Activated T-helper 1 cell treated with anti-CD3 and anti-CD28 coated beads, Interleukin-12 subunit alpha, Interleukin-12 subunit beta, Interleukin-2, Interleukin-4 antibody, amounts not matched to agents 30 ng/mL and 10 ng/mL and 1 ng/mL, durations not matched to agents 14 hours and 24 hours and 36 hours (primary cell): ENCODE measurements at places on chromosomes 2 and 18.

GRCh38 chr18:77201506-77201905, 48.1 kb upstream of the GALR1 start:
- DNase-seq = no peak
- H3K27me3 ChIP-seq = peaks cover 4% of the 10 kb centered on the region
- no peak overlapping the region for H3K4me3 ChIP-seq
- H3K36me3 ChIP-seq = no peaks in the 10 kb centered on the region
- H3K27ac ChIP-seq = no peak overlapping the region
- H3K4me1 ChIP-seq = peaks cover 19% of the 10 kb centered on the region

- no peak overlapping the region for H3K27ac ChIP-seq
- H3K4me1 ChIP-seq = peaks cover 30% of the 10 kb centered on the region
- no peak overlapping the region for H3K4me3 ChIP-seq
- peaks cover 11% of the 10 kb centered on the region for H3K27me3 ChIP-seq
- H3K36me3 ChIP-seq = no peaks in the 10 kb centered on the region
These were observed 37.8 kb upstream of the LDLRAD4 start for GRCh38 chr18:13180614-13181375.

DNA sequence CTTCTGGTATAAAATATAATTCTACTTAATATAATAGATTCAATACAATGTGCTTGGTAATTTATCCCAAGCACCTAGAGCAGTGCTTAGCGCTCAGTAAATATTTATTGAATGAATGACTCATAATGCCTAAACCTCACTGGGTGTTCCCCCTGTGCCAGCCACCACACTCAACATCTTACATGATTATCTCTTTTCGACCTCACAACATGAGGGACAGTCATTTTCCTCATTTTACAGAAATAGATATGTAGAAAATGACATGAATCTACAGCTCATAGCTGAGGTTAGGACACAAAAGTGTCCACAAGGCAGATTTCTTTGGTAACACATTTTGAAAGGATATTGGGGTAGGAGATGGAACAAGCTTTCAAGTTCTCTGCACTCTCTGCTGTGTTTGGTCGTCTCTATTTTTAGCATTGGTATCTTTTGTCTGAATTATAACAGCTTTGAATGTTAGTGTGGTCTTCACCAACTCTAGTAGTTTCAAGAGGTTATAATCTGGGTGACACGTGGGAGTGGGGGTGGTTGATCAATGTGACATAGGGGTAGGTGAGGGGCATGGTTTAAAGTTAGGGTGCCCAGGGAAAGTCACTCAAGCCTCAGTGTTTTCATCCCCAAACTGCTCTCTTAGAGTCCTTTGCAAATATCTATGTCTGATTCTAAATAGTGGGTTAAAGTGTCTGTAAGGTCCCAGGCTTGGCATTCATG, 9.8 kb downstream of the MYOM1 start:
- no peaks in the 10 kb centered on the region for H3K4me1 ChIP-seq
- no peak for DNase-seq
- H3K27ac ChIP-seq = no peak overlapping the region
- no peaks in the 10 kb centered on the region for H3K36me3 ChIP-seq

- no peaks in the 10 kb centered on the region for H3K27me3 ChIP-seq
- H3K27ac ChIP-seq = peak overlapping the region; percentile 16
- peaks cover 9% of the 10 kb centered on the region for H3K36me3 ChIP-seq
- H3K4me3 ChIP-seq = peak overlapping the region; percentile 3
- H3K4me1 ChIP-seq = peaks cover 47% of the 10 kb centered on the region
These were observed 66.4 kb downstream of the EPAS1 start for GRCh38 chr2:46363535-46364170.

GRCh38 chr2:11299439-11299838, 45.0 kb downstream of the ROCK2 start:
- H3K27ac ChIP-seq = no peak overlapping the region
- no peak for DNase-seq
- H3K4me1 ChIP-seq = no peaks in the 10 kb centered on the region
- no peaks in the 10 kb centered on the region for H3K36me3 ChIP-seq
- H3K27me3 ChIP-seq = no peaks in the 10 kb centered on the region

DNA sequence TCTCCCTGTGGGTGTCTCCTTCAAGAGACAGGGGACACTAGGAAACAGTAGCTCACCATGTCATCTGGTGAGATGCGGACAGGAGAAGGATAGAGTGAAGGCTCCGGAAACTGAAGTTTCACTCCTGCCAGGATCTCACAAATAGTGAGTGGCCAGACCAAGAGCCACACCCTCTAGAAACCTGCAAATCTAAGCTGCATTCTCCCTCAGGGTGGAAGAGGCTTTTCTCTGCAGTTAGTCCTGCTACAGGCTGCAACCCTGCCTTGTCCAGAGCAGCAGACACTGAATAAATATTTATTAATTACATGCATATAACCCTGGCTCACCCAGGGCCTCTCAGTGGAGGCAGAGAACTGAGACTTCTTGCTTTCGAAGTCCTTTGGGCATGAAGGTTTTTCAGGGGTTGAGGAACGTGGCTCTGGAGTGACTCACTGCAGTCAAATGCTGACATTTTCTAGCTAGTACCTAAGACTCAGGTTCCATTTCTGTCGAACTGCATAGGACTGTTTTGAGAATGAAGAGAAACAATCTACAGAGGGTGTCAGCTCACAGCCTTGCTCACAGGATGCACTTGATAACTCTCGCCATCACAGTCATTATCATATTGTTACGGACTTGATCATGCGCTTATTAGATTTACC, 87.3 kb downstream of the ACTR2 start:
- DNase-seq = no peak
- no peak overlapping the region for H3K27ac ChIP-seq
- H3K27me3 ChIP-seq = peaks cover 3% of the 10 kb centered on the region
- H3K4me3 ChIP-seq = no peak overlapping the region
- H3K36me3 ChIP-seq = peaks cover 6% of the 10 kb centered on the region

GRCh38 chr2:96114903-96115581, 1.3 kb downstream of the ADRA2B start:
- H3K4me3 ChIP-seq = peak overlapping the region; percentile 83
- peaks cover 20% of the 10 kb centered on the region for H3K4me1 ChIP-seq
- H3K27me3 ChIP-seq = peaks cover 27% of the 10 kb centered on the region
- no peak overlapping the region for H3K27ac ChIP-seq
- H3K36me3 ChIP-seq = no peaks in the 10 kb centered on the region
- no peak for DNase-seq

GRCh38 chr2:232338759-232339106, 39.8 kb upstream of the ALPP start:
- DNase-seq = no peak
- no peaks in the 10 kb centered on the region for H3K4me1 ChIP-seq
- H3K36me3 ChIP-seq = no peaks in the 10 kb centered on the region
- H3K27ac ChIP-seq = no peak overlapping the region
- no peak overlapping the region for H3K4me3 ChIP-seq
